ENCODE measurements at places on chromosomes 1 and 21. TPM values are rescaled to one million over a fixed set of nuclear protein-coding genes. Genes with fewer than 3 reads are reported as not detected.
A peak's percentile ranks its signal among the peaks of the same experiment; 100 is the strongest.

GRCh38 chr21:25760677-25761076 lies 25.9 kb downstream of the GABPA start:
- DNase-seq = no peak

DNA sequence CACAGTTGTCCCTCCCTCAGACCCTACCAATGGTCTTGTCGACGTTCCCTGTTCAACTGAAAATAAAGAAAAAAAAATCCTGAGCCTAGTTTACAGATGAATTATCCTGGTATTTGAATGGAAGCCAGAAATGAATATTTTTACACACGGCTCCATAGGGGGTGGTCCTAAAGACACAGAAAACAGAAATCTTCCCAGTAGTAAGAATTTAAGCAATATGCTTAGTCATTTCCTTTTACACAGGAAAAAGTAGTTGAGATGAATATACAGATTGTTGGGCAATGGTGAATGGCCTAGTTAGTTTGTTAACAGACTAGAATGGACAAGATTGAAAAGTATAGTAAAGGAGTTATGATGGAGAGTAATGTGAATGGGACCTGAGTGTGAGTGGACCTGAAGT lies 67.4 kb downstream of the RGS18 start:
- no peak for DNase-seq

DNA sequence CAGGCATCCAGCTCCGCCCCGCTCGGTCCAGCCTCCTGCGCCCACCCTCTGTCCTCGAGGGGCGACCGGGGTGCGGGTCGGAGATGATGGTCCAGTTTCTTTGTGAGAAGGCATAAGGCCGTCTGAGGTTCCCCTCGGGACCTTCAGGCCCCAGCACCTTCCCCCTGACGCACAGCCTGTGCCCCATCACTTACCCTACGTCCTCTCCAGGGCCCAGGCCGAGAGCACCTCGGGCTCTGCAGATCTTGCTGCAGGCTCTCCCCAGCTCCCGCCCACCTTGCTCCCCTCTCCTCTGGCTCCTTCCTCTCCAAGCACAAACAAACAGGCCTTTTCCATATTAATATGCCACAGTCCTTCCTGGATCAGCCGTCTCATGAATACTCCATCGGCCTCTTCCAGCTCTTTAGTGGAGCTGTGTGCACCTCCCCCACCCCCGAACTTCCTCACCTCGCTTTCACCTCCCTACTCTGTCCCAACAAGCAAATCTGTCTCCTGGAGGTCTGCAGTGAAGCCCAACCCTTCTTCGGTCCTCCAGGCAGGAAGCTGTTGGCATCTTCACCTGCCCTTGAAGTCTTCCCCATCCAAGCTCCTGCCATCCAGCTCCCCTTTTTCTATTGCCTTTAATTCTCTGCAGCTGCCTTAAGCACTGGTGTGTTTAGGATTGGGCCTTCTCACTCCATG lies 448 bp upstream of the COL9A2 start:
- no peak for DNase-seq

- DNase-seq = no peak
Measured at GRCh38 chr1:110785612-110786011, 87.3 kb upstream of the CD53 start.

GRCh38 chr21:42403611-42404231 lies at the start of gene UBASH3A:
Gene UBASH3A, plus strand, starts transcription at chr21:42403902. Its CDS starts 44 bp downstream, at chr21:42403946.
- no peak for DNase-seq

DNA sequence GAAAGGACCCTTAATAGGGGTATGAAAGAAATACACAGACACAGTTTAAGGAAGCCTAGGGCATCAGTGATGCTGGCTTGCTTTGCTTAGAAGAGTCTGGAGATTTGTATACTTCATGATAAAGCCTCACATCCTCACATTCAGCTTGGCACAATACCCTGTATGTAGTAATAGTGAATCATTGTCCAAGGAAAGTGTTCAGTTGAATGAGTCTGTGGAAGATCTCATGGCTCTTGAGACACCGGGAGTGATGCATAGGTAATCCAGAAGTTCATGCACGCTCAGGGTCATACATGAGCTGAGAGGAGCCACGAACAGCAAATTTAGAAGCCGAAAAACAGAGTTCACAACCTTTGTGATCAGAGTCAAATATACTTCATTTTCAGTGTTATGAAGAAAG lies 537.2 kb upstream of the TMPRSS15 start:
- no peak for DNase-seq

GRCh38 chr1:109773203-109773899 lies 9.6 kb upstream of the EPS8L3 start:
- peak; percentile 57 for DNase-seq

GRCh38 chr1:207336559-207337467 lies 15.3 kb downstream of the CD55 start:
- no peak for DNase-seq

GRCh38 chr1:33736496-33736895 lies 127.4 kb upstream of the HMGB4 start:
- no peak for DNase-seq

OPRD1 gene
- total RNA-seq = not detected

GRCh38 chr1:74470936-74471335 lies 41.5 kb downstream of the LRRC53 start:
- DNase-seq = no peak

CD2 gene
- total RNA-seq = 3.0 TPM

TLR5 gene
- total RNA-seq = 20.2 TPM

- DNase-seq = no peak
Measured at GRCh38 chr1:205505076-205505729, 734 bp downstream of the CDK18 start.

DNA sequence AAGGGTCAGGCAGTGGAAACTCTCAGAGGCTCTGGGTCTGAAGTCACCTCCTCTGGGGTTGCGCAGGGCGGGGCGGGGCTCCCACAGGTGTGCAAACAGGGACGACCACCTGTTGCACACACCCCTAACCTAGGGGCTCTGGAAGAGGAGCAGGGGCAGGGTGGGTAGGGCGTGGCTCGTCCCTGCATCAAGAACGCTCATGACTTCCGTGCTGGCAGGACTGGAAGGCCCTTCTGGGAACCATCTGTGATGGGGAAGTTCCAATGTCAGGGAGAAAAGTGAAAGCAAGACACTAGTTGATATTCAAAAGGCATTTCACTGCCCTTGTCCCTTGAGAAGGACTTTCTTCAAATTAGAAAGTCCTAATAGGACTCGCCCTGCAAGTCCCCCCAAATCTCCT lies 22.1 kb upstream of the CLSTN1 start:
- no peak for DNase-seq

C1orf116 gene
- total RNA-seq = 0.14 TPM

MPZ gene
- 2.8 TPM for total RNA-seq

KCNQ4 gene
- total RNA-seq = 5.7 TPM

- no peak for DNase-seq
Measured at GRCh38 chr1:52550447-52550846, 2.4 kb downstream of the TUT4 start.
